ENCODE measurements at places on chromosomes 6 and 20.

GRCh38 chr6:69985180-69985579 lies 118.8 kb downstream of the COL19A1 start:
- no peak for DNase-seq

GRCh38 chr20:17570347-17571152 lies 675 bp downstream of the DSTN start:
- DNase-seq = no peak

DNA sequence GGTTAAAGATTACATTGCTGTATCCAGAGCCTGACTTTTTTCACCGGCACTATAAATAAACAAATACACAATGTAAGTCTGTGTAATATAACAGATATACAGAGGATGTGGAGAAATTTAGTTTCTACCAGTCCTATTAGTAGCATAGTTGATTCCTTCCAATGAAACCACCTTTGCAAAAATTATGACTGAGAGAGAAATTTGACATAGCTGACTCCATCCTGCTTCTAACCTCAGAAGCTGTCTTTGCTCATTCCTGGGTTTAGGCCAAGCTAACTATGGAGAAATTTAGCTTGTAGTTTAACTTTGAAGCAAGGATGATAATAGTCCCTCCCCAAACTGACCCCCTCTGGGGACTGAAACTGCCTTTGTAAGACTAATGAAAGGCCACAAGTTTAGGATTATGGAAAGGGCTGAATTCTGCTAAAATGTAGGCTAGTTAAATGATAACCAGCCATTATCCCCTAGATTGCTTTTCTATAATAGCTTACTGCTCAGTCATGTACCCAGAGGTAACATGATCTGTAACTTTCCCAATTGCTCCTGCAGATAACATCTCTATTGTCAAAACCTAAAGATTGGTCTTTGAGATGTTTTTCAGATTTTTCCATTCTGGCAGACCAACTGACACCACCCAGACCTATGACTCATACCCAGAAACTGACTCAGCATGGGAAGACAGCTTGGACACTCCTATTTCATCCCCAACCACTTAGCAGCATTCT lies 172.8 kb upstream of the ARG1 start:
- no peak for DNase-seq

DNA sequence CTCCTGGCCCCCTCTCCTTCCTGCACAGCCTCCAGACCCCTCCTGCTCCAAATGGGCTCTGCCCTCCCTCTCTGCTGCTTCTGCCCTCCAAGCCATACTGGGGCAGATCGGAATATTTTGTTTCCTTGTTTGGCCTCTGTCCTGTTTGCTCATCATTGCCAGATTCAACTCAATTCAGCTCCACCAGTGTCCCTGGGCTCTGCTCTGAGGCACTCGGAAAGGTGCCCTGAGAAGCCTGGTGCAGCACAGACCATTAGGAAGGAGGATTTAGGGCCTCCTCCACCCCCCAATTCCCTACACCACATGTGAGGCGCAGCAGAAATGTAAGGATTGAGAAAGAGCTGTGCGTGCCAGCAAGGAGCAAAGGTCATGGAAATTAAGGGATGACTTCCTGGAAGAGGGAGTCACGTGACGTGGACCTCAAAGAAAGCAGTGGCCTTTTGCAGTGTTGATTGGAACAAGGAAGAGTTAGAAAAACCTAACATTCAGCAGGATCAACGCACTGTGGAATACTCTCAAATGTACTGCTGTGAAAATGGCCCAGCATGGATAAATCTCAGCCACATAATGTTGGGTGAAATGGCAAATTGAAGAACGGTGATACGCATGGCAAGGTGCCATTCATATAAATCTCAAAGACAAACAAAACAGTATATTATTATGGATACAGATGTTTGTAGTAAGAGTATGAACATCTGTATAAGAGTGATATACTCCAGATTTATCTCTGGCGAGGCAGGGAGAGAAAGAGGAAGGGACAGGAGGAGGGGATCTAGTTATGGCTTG lies 229.5 kb upstream of the RNF24 start:
- DNase-seq = no peak

GRCh38 chr20:53565254-53565653 lies 28.4 kb downstream of the ZNF217 start:
- DNase-seq = no peak

DNA sequence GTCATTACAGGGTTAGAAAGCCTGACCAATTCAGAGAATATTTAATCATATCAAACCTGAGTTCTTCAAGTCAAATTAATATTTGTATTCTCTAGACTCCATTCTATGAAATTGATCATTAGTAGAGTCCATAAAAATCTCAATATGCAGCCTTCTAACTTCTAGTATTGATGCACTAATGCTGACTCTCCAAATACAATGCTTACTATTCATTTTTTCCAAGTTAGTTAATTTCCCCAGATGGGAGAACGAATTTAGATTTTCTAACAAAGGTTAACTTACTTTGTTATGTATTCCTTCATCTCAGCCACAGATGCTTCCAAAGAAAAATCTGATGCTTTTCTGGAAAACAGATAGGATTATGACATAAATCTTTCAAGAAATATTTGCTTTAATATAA lies 12.4 kb upstream of the NDRG3 start:
- no peak for DNase-seq

- no peak for DNase-seq
Measured at GRCh38 chr6:11393713-11394627, 143.6 kb upstream of the TMEM170B start.

DNA sequence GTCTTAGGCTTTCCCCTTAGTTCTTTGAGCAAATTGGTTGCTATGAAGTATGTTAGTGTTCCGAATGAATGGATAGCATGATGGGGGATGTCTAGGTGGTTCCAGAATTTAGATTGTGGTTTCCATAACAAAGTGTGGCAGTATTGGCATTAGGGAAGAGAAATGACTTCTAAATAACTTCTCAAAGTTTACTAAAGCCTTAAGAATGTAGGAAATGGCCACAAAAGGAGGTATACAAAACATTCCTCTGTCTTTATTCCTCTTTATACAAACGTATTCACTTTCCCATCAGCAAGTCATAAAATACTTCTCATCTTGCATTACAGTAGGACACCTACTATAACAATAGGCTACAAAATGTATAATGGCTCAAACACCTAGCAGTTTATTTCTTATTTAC lies 279.6 kb downstream of the ESR1 start:
- DNase-seq = no peak

Data from stimulated activated CD8-positive, alpha-beta memory T cell treated with anti-CD3 and anti-CD28 coated beads, Interleukin-12 subunit alpha, Interleukin-12 subunit beta, amount 100 ng/mL, for 4 hours (primary cell).